ENCODE measurements at places on chromosomes 2 and 18.
A peak's percentile ranks its signal among the peaks of the same experiment; 100 is the strongest.

- no peak for DNase-seq
Observed at GRCh38 chr2:2033691-2034090, 289.4 kb upstream of the PXDN start.

GRCh38 chr2:157181234-157181633 is 76.3 kb upstream of the GALNT5 start:
- no peak for DNase-seq

- no peak for DNase-seq
Observed at GRCh38 chr2:56448403-56449001, 264.7 kb downstream of the CCDC85A start.

GRCh38 chr2:237059155-237059875 is 26.4 kb upstream of the COPS8 start:
- DNase-seq, result peak; percentile 3

DNA sequence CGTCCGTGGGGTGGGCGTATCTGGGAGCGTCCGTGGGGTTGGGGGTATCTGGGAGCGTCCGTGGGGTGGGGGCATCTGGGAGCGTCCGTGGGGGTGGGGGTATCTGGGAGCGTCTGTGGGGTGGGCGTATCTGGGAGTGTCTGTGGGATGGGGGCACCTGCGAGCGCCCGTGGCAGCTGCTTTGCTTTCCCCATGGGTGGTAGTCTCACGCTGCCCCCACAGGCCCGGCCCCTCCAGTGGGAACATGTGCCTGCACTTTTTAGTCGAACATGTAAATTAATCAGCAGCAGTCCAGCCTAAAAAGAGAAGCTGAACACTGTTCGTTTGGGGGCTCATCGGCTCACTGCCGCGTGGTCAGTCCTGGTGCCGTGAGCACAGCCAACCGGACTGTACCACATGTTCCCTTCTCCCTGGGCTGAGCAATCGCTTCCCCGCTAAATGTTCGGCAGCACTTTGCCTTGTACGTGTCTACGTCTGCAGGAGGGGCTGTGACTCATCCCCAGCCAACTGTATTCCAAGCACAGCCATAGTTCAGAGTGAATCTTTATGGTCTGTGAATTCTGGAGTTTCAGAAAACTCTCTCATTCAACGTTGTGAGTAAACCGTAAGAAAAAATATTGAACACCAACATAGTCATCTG is 271.5 kb downstream of the AGAP1 start:
- DNase-seq, result no peak

GRCh38 chr2:60500861-60501260 is 52.6 kb downstream of the BCL11A start:
- DNase-seq, result no peak

DNA sequence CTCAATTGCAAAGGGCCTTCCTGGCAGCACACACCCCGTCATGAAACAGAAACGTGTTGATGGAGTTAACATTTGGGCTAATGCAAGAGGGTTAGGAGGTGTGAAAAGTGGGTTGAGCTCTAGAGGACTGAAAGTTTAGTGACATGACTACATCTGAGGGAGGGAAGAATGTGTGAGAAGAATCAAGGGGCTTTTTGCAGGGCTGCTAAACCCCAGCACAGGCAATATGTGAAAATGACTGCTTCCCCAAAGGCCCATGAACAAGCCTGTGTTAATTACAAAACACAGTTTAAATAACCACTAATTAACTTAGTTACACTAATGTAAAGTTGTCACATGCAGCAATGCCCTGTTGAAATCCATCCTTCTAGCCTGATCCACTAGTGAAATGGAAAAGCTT is 63.4 kb upstream of the PEX13 start:
- DNase-seq, result no peak

DNA sequence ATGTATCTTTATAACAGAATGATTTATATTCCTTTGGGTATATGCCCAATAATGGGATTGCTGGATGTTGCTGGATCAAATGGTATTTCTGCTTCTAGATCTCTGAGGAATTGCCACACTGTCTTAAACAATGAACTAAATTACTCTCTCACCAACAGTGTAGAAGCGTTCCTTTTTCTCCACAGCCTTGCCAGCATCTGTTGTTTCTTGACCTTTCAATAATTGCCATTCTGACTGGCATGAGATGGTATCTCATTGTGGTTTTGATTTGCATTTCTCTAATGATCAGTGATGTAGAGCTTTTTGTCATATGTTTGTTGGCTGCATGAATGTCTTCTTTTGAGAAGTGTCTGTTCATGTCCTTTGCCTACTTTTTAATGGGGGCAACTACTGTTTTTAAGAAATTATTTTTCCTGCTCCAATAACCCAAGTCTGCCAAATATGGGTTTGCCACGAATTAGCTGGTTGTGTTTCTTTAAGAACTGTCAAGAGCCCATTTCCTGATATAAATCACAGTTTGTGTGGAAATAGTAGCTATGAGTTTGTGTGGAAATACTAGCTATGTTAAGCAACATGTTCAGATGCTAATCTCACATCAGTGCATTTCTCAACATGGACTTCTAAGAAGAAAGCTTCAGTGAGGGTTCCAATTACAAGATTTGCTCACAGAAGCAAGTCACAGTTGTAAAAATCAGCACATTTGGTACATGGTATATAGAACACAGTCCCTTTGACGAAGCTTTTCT is 259.4 kb downstream of the ANAPC1 start:
- DNase-seq, result no peak

DNA sequence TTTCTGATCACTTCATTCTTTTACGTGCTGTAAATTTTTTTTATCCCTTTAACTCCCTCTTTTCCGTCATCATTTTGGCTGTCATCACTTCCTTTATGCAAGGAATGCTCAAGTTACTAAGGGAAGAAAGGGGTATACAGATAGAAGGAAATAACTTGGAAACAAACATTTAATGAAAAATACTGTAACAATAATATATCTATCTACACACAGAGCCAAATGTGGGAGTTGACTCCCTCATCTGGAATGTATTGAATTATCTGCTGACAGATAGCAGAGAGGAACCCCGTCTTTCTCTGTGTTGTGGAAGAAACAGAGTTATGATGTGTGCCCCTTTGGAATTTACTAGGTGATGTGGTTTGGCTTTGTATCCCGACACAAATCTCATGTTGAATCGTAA is 182.5 kb upstream of the NXPH2 start:
- no peak for DNase-seq

- DNase-seq, result no peak
Observed at GRCh38 chr2:28639836-28640235, 111.8 kb upstream of the PPP1CB start.

DNA sequence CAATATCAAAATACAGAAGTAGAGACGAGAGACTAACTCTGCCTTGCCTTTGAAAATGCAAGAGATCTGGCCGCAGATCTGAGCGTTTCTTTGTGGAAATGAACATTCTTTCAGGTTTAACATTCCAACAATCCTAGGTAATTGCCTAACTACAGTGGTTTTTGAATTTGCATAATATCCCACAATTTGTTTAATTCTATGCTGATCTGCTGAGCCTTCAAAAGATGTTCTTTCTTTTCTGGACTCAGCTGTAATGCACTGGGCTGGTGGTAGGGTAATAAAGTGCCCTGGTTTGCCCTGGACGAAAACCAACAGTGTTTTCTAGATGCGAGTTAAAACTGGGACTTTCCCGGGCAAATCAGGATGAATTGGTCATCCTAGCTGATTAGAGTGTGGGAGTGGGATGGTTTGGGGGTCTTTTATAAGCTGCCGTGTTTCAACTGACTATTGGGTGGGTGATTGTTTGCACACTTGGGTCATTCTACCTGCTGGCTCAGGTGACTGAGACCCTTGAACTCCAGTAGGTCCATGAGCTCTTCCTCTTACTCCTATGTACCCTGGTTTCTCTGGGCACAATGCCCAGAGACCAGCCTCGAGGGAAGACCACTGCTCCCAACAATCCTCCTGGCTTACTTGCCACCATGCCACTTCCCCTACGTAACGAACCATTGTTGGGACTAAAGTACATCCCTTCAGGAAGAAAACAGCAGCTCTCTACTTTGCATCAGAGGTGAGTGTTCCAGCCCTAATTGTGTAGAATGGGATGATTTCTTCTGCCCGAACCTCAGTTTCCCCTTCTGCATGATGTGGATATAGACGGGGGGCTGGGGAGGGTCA is 3.4 kb upstream of the PAX8 start:
- DNase-seq, result no peak

DNA sequence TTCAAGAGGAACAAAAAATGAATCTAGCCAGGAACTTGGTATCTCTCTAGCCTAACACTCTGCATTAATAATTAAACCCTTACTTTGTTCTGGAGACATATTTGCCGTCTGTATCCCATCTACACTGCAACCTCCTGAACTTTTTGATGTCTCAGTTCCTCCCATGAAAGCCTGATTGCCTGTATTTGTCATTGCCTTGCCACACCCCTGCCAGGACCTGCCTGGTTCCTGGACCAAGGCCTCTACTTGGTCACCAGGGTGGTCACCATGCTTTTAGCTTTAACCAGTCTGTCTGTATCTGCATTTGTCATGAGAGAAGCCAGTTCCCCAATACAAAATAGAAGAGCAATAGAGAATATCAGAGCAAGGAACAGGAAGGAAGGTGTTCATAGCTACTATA is 58.8 kb upstream of the NOL4 start:
- DNase-seq, result no peak

- DNase-seq, result no peak
Observed at GRCh38 chr2:99350194-99350593, 13.0 kb downstream of the EIF5B start.

DNA sequence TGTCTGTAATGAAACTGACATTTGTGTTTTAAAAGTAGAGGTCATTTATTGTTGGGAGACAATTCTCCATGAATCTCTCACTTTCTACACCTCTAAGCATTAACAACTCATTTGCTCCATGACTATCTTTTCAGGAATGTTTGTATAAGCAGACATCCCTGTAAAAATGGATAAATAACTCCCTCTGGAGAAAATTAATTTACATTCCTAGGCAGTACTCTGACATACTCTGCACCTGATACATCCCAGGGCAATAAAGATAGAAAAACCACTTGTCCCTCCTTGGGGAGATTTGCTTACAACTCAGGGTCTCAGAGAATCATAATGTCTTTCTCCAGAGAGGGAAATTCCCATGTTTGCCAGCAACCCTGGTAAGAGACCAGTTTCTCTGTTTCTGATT is 1037.7 kb upstream of the SLC39A10 start:
- DNase-seq, result no peak

DNA sequence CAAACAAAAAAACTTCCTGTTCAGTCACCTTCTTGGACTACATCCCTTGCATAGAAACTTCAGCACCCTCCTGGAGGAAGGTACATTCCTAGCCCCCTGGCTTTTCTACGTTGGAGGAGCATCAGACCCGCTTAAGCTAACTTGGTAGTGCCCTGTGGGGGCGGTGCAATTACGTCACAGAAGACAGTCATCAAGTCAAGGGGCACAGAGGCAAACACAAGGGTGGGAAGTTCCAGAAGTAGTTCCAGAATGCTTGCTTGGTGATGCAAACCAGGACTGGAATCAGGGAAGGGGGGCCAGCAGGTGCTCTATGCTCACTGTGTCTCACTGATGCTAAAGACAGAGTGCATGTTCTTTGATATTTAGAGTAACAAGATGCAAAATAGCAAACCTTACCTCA is 15.2 kb upstream of the AGFG1 start:
- no peak for DNase-seq

Data from ecto neural progenitor cell (in vitro differentiated cells).